Left lung (tissue), 14 donors: ENCODE measurements at places on chromosomes 1 and 21. TPM values are rescaled to one million over a fixed set of nuclear protein-coding genes. Genes with fewer than 3 reads are reported as not detected.

The RSPH1 gene
- 0.73 TPM for total RNA-seq

The CYP4A22 gene
- total RNA-seq: not detected

The TAS1R1 gene
- total RNA-seq: not detected

The IVL gene
- total RNA-seq: not detected

GRCh38 chr1:162562470-162562828 is 927 bp downstream of the UAP1 start:
- H3K4me1 ChIP-seq: peaks cover 3% of the 10 kb centered on the region
- H3K27me3 ChIP-seq: no peaks in the 10 kb centered on the region
- H3K4me3 ChIP-seq: peak overlapping the region; percentile 86
- peak overlapping the region; percentile 96 for H3K27ac ChIP-seq
- DNase-seq: no peak
- peaks cover 14% of the 10 kb centered on the region for H3K36me3 ChIP-seq

- no peak overlapping the region for H3K27ac ChIP-seq
- no peaks in the 10 kb centered on the region for H3K4me1 ChIP-seq
- H3K27me3 ChIP-seq: no peaks in the 10 kb centered on the region
- DNase-seq: no peak
Observed at GRCh38 chr1:162699366-162699765, 67.1 kb downstream of the DDR2 start.

GRCh38 chr1:17060306-17060749 is 6.5 kb upstream of the SDHB start:
- H3K4me3 ChIP-seq: no peak overlapping the region
- DNase-seq: no peak
- H3K4me1 ChIP-seq: no peaks in the 10 kb centered on the region
- H3K36me3 ChIP-seq: no peaks in the 10 kb centered on the region
- H3K27me3 ChIP-seq: no peaks in the 10 kb centered on the region

- H3K4me3 ChIP-seq: no peak overlapping the region
- peak; percentile 47 for DNase-seq
- H3K27ac ChIP-seq: peak overlapping the region; percentile 16
- no peaks in the 10 kb centered on the region for H3K27me3 ChIP-seq
Observed at GRCh38 chr1:179091691-179092165, 9.9 kb downstream of the TOR3A start.

DNA sequence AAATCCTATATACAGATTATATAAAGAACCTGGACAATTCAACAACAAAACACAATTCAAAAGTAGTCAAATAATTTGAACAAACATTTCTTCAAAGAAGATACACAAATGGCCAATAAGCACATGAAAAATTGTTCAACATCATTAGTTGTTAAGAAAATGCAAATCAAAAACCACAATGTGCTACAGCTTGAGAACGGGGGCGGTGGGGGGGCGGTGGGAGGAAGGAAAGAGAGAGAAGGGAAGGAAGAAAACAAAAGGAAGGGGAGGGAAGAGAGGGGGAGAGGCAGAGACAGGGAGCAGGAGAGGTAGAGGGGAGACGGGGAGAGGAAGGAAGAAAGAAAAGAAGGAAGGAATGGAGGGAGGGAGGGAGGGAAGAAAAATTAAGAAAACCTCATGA is 44.1 kb downstream of the ASH1L start:
- H3K4me1 ChIP-seq: peaks cover 22% of the 10 kb centered on the region
- no peak overlapping the region for H3K4me3 ChIP-seq
- H3K36me3 ChIP-seq: peaks cover 12% of the 10 kb centered on the region
- H3K27me3 ChIP-seq: no peaks in the 10 kb centered on the region
- H3K27ac ChIP-seq: no peak overlapping the region
- no peak for DNase-seq

- H3K4me3 ChIP-seq: no peak overlapping the region
- H3K36me3 ChIP-seq: no peaks in the 10 kb centered on the region
- peak; percentile 52 for DNase-seq
- H3K27ac ChIP-seq: no peak overlapping the region
- no peaks in the 10 kb centered on the region for H3K4me1 ChIP-seq
Observed at GRCh38 chr1:215636258-215636965, 69.3 kb downstream of the KCTD3 start.

GRCh38 chr1:77834771-77835334 is 53.6 kb upstream of the NEXN start:
- H3K27me3 ChIP-seq: no peaks in the 10 kb centered on the region
- no peak for DNase-seq
- no peak overlapping the region for H3K4me3 ChIP-seq
- peaks cover 7% of the 10 kb centered on the region for H3K36me3 ChIP-seq
- peaks cover 21% of the 10 kb centered on the region for H3K4me1 ChIP-seq

GRCh38 chr1:54163573-54163972 is 10.8 kb upstream of the CDCP2 start:
- H3K36me3 ChIP-seq: no peaks in the 10 kb centered on the region
- H3K4me1 ChIP-seq: no peaks in the 10 kb centered on the region
- H3K27me3 ChIP-seq: no peaks in the 10 kb centered on the region
- DNase-seq: no peak
- no peak overlapping the region for H3K27ac ChIP-seq

GRCh38 chr1:43058545-43059360 is 100.1 kb upstream of the SLC2A1 start:
- DNase-seq: peak; percentile 86
- H3K4me1 ChIP-seq: no peaks in the 10 kb centered on the region
- no peak overlapping the region for H3K27ac ChIP-seq
- H3K27me3 ChIP-seq: no peaks in the 10 kb centered on the region

DNA sequence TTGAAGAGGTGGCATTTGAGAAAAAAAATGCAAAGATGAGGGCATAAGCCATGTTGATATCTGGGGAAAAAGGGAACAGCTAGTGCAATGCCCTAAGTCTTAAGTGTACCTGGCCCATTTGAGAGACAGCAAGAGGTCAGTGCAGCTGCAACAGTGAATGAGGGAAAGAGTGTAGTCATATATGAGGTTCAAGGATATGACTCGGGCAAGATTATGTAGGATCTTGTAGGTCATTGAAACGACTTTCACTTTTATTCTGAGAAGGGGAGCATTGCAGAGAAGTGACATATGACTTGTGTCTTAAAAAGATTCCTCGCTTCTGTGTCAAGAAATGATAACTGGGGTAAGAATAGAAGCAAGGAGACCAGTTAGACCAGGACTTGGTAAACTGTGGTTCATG is 31.0 kb downstream of the NTMT2 start:
- no peaks in the 10 kb centered on the region for H3K36me3 ChIP-seq
- no peak overlapping the region for H3K4me3 ChIP-seq
- H3K27ac ChIP-seq: no peak overlapping the region
- no peaks in the 10 kb centered on the region for H3K4me1 ChIP-seq
